ENCODE measurements at places on chromosomes 2 and 18.

- DNase-seq, result no peak
These were observed 53.0 kb downstream of the POLR1A start for GRCh38 chr2:86052676-86053075.

DNA sequence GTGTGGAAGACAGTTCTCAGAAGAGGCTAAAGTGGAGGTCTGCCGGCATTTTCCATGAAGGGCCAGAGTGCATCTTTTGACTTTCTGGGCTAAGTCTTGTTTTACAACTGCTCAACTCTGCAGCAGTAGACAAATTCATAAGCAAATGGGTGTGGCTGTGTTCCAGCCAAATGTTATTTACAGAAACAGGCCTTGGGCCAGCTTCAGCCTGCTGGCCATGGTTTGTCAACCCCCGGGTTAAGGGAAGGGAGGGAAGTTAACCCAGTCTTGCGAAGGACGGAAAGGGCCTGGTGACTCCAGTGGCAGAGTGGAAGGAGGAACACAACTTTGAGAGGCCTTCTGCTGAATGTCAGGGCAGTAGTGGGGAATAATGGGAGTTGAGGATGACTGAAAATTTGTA is 34.3 kb upstream of the NCKAP5 start:
- no peak for DNase-seq

- peak; percentile 30 for DNase-seq
These were observed 276.9 kb upstream of the CHAC2 start for GRCh38 chr2:53490659-53491058.

- no peak for DNase-seq
These were observed 66.8 kb upstream of the MC2R start for GRCh38 chr18:13982126-13982525.

- DNase-seq, result no peak
These were observed 18.9 kb downstream of the HPCAL1 start for GRCh38 chr2:10321622-10322021.

DNA sequence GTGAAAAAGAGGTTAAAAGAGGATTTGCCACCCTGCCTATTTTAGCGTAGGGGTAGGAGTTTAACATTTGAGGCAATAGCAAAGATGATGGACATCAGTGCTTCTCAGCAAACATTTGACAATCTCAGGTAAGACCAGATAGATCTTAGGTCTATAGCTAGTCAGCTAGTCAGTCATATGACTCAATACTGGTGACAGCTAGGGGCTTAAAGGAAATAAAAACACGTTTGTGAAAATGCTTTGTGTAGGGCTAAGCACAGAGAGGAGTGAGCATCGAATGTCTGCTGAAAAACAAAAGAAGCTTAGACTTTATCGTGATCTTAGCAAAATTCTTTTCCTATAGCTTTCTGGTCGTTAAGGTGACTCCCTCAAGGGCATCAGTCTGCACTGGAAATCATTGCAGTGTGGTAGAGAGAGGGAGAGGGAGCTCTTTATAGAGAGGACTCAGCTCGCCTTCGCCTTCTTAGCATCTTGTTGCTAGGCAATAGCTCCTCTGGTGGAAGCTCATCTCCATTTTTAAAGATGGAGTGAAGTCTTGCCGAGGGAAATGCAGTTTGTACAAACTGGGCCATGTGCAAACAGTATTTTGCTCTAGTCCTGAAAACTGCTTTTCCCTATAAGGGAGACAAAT is 62.8 kb upstream of the SLC38A11 start:
- DNase-seq, result no peak

GRCh38 chr2:12428786-12429185 is 287.9 kb upstream of the TRIB2 start:
- DNase-seq, result no peak

DNA sequence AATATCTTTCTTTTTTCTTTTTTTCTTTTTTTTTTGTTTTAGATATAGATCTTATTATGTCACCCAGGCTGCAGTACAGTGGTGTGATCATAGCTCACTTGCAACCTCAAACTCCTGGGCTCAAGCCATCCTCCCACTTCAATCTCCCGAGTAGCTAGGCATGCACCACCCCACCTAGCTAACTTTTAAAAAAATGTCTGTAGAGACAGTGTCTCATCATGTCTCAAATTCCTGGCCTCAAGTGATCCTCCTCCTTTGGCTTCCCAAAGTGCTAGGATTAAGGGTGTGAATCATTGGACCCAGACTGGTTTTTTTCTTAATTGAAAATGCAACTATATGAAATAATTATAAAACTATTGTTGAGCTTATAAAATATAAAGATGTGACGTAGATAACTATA is 9.8 kb upstream of the ZCCHC2 start:
- DNase-seq, result no peak

GRCh38 chr2:177147093-177147694 is 65.4 kb upstream of the HNRNPA3 start:
- DNase-seq, result peak; percentile 18

- no peak for DNase-seq
These were observed 535.9 kb upstream of the VRK2 start for GRCh38 chr2:57510704-57511103.

GRCh38 chr18:31044926-31045325 is 2.4 kb upstream of the DSC3 start:
- no peak for DNase-seq

- no peak for DNase-seq
These were observed 74.4 kb upstream of the TRIB2 start for GRCh38 chr2:12642332-12642731.
